ENCODE measurements at places on chromosomes 11 and 22. TPM values are rescaled to one million over a fixed set of nuclear protein-coding genes. Genes with fewer than 3 reads are reported as not detected.

DNA sequence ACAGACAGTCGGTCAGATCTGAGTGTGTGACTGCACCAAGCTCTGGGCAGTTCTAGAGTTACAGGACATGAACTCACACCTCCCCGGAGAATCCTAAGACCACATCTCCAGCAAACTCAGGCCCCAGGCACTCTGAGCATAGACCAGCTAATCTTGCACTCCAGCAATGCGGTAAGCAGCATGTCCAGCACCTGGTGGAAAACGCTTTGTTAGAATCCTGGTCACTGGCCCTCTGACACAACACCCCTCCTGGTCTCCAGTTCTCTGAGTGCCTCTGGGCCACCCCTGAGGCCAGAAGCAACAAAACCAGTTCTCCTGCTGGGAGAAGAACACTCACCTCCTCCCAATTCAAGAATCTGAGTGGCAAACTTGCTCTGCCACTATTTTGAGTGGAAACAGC lies 82.7 kb upstream of the TMEM45B start:
- no peak for DNase-seq

DNA sequence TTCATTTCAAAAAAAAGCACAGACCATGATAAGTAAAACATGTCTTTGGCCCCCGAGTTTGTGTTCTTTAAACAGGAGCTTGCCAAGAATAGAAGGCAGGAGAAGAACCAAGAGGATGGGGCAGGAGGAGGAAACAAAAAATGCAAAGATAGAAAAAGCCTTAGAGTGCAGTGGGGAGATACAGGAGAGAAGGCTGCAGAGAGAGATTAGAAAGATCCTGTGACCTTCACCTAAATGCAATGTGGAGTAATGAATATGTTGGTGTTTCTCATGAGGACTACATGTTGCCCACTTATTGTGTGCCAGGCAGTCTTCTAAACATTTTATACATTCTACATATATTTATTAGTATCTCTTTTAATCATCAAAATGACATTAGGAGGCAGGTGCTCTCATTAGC lies 2.3 kb upstream of the APLNR start:
- DNase-seq: no peak

DNA sequence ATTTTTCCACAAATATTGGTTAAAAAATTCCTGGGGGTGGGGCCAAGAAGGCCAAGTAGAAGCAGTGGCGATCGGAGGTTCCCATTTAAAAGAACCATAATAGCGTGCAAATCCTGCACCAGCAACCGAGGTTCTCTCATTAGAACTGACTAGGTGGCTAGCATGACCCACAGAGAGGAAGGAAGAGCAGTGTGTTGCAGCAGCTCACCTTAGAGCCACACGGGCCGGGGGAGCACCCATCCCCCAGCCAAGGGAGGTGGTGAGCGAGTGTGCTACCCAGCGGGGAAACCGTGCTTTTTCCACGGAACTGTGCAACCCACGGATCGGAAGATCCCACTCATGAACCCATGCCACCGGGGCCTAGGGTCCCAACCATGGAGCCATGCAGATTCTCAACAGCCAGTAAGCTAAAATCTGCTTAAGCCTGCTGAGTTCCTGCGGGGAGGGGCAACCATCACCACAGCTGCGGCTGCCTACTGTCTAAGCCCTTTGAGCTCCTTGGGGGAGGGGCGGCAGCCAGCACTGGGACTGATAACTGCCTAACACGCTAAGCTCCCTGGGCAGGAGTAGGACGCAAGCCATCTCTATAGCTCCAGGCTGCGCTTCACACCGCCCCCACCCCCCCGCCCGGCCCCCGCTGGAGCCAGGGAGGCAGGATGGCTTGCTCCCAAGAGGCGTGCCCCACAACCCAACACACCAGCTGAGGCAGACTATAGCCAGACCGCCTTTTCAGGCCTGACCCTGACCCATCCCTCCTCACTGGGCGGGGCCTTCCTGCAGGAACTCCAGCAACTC lies 21.0 kb upstream of the HTATIP2 start:
- DNase-seq: no peak

- DNase-seq: no peak
Measured at GRCh38 chr11:3008746-3009336, 16.7 kb upstream of the NAP1L4 start.

DNA sequence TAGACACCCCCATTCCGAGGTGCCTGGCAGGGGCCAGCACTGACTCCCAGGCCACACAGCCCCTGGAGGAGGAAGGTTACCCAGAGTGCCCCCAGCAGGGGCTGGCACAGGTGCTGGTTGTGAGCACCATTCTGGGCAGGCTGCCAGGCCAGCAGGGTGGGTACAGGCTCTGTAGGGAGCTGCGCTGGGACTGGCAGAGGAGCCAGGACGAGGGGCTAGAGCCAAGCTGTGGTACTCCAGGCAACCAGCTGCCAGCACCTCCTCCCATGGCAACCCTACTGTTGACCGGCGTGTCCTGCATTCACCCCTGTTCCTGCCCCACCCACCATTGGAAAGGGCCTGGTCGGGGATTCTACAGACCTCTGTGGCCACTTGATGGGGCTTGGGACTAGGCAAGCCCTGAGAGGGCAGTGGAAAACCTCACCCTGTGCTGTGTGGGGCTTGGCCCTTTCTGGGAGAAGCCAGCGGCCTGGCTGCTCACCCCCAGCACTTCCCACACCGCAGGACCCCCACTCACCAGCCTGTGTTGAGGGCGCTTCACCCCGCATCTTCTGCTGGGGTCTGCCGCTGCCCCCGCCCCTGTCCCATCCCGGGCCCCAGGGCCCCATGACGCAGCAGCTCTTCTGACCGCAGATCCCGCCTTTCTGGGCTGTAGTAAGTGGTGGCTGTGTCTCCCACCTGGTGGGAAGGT lies 1.9 kb downstream of the CLDN5 start:
- DNase-seq: no peak

- no peak for DNase-seq
Measured at GRCh38 chr22:20852503-20852902, 6.1 kb downstream of the PI4KA start.

DNA sequence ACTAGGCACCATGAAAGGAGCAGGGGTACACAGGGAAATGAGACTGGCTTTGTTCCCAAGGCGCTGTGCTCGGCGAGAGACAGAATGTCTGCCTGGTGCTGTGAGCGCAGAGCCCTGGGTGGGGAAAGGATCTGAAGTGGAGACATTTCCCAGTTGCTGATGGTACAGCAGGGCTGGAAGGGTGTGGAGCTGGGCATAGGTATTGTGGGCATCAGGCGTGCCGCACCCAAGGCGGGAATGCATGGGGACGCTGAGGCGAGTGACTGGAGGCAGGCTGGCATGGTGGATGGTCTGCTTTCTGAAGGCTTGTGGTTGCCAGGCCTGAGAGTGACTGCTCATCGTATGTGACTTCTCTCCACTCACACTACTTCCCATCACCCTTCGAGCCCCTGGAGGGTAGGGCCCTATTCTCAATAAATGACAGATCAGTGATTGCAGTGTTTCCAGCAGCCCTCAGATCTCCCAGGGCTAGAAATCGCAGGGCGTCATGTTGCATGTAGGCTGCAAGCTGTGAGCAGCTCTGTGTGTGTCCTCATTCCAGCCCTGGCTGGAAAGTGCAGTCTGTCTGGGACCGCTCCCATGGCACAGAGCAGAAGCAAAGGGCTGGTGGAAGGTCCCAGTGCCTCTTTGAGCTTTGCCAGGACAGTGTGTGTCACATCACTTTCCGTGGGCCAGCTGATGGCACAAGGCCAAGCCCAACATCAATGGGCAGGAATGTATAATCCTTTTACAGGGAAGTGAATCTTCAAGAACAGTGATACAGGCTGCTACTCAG lies 67.7 kb downstream of the TBC1D22A start:
- DNase-seq: no peak

DNA sequence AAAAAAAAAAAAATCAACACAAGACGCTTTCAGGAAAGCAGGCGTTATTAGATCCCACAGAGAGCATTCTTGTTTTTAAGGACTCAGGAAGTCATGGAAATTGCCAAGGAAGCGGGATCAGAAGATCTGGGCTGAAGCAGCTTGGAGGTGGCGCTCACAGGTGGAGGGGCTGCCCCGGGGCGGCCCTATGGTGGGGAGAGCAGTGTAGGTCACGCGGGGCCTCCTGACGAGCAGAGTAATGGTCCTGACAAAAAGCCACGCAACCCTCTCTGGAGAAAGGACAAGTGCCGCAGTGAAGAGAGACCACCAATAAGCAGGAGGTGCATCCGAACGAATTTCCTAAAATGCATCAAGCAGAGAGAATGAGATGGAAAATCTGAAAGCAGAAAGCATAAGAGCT lies 407.0 kb downstream of the BRD1 start:
- no peak for DNase-seq

DNA sequence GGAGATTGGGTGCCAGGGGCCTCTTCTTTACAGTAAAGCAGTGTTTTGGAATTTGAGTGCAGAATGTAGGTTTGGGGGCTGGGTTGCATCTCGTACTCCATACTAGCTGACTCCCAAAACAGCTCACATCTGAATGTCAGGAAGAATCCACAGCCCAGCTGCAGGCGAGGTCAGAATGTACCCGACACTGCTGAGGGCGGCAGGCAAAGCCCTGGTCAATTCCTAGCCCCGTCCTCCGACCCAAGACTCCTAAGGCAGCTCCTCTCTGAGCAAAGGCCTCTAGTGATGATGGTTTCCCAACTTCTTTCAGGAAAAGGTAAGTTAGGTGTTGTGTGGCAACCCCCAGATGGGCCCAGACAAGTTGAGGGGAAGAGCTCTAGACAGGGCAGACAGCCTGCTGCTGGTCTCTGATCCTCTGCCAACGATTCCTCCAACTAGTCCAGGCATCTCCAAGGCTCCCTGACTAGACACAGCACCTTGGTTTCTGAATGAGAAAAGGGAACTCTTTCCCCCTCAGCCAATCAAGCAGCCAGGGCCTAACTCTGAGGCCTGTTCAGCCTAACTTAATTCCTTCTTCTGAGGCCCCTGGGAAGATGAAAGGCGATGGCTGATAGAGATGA lies 8.6 kb downstream of the LARGE2 start:
- DNase-seq: no peak

GRCh38 chr11:86142170-86142569 lies 73.3 kb upstream of the PICALM start:
- DNase-seq: no peak

DNA sequence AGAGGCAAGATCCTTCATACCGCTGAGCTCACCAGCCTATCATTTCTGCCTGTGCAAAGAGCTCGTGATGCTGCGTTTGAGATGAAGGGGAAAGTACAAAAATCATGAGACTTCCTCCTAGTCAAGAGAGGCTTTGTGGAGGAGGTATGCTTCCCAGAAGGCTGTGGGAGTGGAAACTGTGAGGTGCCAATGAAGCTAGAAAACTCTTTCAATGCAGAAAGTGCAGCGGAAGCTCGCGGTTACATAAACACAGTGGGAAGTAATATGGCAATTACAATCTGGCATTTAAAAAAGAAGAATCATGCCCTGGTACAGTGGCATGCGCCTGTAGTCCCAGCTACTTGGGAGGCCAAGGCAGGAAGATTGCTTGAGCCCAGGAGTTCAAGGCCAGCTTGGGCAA lies 134.8 kb downstream of the EHF start:
- DNase-seq: no peak

DNA sequence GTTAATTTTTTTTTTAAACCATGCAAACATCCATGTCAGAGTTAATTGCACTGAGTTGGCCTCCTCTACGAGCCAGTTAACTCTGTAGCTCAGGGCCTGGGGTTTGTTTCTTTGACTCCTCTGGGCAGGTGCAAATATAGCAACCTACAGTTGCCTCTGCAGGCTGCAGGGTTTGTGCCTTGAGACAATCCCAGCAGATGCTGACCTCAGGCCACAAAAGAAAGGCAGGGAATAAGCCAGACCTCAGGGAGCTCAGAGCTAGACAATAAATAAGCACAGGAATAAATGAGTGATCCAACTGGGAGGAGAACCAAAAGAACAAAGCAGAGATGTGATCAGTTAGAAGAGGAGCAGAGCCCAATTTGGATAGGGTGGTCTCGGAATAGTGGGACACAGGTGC lies 390.8 kb downstream of the SHANK2 start:
- DNase-seq: no peak

GRCh38 chr11:34754171-34754823 lies 133.4 kb downstream of the EHF start:
- DNase-seq: no peak

- no peak for DNase-seq
Measured at GRCh38 chr11:126129727-126130671, 67.3 kb upstream of the CDON start.

DNA sequence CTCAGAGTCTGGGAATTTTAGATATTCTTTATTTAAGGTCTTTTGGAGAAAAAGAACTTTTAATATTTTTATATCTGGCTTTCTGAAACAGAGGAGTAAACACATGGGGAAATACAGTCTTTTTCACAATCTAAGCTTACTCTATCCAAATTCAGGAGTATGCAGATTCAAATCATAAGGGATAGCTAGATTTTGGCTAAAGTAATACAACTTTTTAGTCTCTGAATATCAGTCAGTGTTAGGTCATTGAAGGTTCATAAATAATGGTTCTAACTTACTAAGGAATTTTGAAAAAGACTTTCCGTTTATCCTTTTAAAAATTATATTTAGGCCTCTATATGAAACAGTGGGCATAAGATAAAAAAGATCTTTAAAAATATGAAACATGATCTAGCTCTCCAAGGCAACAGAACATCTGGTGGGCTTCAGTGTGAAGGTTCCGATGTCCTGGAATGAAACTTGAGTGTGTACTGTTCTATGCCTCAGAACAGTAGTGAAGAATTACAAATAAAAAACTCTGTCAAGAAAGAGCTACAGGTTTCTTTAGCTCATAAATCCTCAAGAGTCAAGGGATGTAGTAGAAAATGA lies 165.2 kb upstream of the PDGFD start:
- DNase-seq: no peak

- DNase-seq: no peak
Measured at GRCh38 chr11:30045921-30046577, 29.2 kb upstream of the KCNA4 start.

DNA sequence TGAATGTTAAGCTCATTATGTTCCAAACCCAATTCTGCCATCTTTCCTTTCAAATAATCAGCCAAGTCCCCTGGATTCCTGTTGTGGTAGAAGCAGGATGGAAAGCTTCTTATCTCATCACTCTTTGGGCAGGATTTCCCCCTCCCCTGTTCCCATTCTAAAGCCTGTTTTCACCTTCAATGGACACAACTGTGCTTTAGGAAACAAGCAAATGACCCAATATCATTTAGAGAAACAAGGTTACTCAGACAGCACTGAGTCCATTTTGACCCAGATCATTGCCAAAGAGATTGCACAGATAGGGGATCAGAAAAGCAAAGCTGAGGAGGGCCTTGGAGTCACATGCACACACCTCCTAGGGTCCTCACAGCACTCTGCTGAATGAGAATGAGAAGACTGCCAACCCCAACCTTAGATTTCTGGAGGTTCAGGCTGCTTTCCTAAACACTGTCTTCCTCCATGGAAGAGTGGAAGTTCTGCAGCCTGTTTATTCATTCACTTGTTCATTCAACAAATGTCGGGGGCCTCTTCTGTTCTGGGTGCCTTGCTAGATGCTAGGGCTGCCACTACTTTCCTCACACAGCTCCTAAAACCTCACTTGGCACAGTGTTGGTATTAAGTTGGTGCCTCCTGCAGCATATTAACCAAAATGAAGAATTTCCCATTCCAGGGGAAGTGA lies 95.3 kb downstream of the ME3 start:
- DNase-seq: no peak

GRCh38 chr11:13268791-13269190 lies 8.8 kb upstream of the BMAL1 start:
- DNase-seq: no peak

Gene TREH
- total RNA-seq: not detected

Gene RBMXL2
- total RNA-seq: not detected

Gene ANGPTL5
- total RNA-seq: not detected

Gene MYH9
- total RNA-seq: 306 TPM

Gene SAA4
- not detected for total RNA-seq

Gene TMEM135
- total RNA-seq: 33.0 TPM

Gene BTBD10
- total RNA-seq: 31.1 TPM

Gene CPT1B
- 136 TPM for total RNA-seq

Gene OR8H1
- total RNA-seq: not detected
